CD4-positive, alpha-beta T cell treated with Interleukin-1 beta for 1 hour (primary cell): ENCODE measurements at places on chromosomes 16 and 17.

DNA sequence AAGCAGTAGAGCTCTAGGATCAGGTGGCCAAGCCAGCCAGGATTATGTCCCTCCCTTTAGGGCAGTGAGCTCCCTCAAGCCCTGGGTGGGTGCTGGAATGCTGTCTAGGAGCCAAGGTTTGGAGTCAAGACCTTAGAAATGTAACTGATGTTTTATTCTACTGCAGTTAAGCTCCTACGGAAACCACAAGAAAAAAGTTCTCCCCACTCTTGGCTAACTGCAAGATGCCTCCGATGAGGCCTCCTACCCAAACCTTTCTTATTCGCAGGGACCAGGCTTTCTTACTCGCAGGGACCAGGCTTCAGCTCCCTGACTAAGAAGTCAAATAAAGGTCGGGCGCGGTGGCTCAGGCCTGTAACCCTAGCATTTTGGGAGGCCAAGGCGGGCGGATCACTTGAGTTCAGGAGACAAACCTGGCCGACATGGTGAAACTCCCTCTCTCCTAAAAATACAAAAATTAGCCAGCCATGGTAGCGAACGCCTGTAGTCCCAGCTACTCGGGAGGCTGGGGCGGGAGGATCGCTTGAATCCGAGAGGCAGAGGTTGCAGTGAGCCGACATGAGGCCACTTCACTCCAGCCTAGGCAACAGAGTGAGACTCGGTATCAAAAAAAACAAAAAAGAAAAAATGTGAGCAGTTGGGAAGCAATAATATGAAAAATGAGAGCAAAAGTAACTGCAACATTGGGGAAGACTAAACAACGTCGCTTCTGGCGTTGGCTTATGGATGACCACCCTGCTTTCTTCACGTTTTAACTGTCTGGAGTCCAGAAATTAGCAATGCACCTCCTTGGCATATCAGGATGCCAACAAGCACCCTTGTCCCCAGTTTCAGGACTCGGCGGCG is 31.7 kb upstream of the ARL4D start:
- no peak for DNase-seq

DNA sequence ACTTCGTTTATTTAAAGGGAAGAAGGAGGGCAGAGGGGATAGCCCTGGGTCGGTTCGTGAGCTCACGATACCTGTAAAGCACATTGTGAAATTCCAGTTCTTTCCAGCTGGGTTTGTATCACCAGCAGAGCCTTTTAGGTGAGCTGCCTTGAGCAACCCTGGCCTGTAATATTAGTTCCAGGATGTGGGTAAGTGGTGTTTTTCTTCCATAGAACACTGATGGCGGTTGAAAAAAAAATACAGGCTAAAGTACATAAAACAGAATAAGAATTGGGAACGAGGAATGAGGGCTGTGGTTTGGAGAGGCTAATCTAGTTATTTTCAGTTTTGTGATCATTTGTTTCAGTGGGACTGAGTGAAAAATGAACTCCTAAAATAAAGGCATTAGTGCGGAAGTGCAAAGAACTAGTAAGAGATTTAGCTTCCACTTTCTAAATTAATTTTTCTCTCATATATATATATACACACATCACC is 20.6 kb downstream of the HS3ST3B1 start:
- DNase-seq = no peak

DNA sequence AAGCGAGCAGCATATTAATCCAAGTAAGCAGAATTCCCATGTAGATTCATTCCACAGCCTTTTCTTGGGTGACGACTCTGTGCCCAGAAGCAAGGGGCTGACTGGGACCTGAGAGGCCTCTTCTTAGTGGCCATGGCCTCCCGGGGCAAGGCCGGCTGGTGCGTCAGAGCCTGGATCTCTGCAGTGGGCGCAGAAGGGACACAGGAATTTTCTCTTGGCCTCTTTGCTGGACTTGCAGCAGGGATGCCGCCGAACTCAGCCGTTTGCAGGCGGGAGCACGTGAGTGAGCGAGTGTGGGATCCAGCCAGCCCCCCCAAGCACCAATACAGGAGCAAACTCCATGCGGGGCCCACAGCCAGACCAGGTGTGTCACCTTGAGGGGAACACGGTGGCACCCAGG is 151.8 kb downstream of the RPTOR start:
- DNase-seq = no peak

- DNase-seq = no peak
Measured at GRCh38 chr16:1036726-1037393, 35.7 kb upstream of the SSTR5 start.

DNA sequence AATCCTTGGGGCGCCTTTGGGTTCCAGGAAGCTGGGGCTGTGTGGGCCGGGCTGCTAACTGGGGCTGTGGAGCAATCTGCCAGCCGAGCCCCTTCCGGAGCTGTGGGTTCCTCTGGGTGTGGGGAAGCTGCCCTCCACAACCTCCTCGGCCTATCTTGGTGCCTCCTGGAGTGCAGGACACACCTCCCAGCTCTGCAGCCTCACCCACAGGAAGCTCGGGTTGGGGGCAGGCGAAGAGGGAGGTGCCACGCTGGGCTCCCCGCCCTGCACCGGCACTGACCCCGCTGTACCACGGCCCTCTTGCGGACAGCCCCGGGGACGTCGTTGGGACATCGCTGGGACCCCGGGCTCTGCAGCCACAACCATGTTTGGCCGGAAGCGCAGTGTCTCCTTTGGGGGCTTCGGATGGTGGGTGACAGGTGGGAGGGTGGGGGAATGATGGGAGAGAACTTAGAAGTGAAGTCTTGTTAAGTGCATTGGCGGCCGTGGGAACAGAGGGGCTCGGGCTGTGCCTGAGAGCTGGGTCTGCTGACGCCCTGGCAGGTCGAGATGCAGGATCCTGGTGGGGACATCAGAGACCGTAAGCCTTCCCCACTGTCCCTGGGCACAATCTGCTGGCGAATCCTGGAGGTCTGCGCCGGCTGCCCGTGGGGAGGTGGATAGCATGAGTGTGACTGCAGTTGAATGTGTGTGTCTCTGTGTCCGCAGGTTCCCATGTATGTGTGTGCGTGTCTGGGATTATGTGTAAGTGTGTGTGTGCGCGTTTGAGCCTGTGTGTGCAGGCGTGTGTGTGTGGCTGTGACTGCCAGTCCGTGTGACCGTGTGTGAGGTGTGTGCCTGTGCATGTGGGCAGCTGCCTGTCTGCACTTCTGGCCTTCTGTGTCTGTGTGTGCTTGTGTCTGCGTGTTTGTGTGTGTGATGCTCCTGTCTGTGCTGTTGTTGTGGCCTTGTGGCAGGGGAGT is at the start of gene RAP1GAP2:
Gene RAP1GAP2 (plus strand): TSS at position 275 of the 962 bp plus-strand sequence. CDS start 90 bp downstream, at position 365.
- peak; percentile 84 for DNase-seq

DNA sequence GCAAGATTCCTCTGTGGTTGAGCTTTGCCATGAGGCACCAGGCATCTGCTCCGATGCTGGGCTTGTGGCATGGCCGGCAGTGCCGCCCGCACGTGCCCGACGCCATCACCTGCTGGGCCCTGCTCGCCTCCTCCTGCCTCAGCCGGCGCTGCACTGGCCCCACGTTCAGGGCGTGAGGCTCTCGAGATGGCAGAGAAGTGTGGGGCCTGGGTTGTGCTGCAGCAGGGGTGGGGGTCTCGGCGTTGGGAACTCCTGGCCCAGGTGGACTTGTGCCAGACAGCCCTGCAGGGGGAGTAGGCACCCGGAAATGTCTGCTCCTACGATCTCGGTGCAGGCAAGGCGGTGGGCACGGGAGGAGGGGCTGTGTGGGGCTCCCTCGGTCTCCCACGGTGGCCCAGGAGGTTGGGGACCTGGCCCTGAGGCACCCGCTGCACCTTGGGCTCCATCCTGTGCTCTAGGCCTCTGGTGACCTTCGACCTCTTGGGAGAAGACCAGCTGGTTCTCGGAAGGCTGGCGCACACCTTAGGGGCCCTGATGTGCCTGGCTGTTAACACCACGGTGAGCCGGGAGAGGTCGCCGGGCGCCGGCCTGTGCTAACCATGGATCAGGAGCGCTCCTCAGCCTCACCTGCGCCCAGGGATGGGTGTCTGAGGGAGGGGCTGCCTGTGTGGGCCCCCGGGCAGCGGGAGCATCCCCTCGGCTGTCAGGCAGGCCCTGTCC is 13.5 kb downstream of the TELO2 start:
- no peak for DNase-seq

GRCh38 chr17:50265690-50266315 is 8.5 kb upstream of the TMEM92 start:
- no peak for DNase-seq

DNA sequence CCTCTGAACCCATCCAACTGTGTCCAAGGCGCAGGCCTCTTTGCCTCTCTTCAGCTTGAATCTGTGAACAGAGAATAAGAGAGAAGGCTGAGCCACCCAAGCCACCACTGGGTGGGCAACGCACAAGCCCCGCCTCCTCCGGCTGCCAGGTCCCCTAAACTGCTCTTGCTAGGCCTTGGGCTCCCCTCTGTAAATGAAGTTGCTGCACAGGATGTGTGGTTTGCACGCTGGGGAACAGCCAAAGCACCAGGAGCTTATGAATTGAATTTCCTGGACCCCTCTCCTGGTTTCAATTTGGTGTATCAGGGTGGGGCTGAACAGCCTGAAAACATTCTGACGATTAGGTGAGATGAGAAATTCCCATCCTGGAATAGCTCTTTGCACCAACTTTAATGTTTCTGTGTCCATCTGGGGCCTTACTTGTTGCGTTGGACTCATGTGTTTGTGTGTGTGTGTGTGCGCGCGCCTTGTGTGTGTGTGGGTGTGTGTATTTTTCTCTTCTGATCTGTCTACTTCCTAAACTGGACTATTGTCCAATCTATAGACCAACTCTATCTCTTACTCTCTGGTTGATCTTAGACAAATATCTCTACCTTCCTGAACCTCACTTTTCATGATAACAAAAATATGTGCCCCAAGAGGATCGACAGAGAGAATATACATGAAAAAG is 2.3 kb downstream of the CCL1 start:
- no peak for DNase-seq

DNA sequence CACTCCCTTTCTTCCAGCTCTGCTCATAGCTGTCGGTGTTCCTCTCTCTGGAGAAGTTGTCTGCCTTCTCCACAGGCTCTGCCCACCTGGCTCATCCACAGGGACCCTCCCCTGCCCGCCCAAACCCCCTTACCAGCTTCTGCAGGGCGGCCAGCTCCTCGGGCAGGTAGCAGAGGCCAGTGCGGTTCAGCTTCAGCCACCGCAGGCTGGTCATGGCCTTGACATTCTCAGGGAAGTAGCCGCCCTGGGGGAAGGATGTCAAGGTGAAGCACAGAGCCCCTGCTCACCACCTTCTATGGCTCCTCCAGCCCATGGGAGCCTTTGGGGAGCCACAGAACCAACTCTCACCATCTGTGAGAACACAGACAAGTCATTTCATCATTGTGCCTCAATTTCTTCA is 1.8 kb downstream of the FLII start:
- DNase-seq = no peak

DNA sequence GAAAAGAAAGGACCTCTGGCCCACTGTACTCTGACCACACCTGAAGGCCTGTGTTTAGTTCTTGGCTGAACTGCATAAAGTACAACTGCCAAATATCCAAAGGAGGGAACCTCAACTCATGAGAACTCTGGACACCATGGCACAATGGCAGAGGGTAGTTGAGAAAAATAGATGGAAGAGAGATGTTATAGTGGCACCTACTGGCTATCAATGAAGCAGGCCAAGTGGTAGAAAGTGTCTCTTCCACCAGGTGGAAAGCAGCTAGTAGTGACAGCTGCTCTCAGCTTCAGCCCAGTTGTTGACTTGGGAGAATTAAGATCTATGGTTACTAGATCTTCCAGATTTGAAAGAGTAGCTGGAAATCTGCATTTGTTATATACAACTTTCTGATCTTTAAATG is 3.2 kb downstream of the MED31 start:
- no peak for DNase-seq

DNA sequence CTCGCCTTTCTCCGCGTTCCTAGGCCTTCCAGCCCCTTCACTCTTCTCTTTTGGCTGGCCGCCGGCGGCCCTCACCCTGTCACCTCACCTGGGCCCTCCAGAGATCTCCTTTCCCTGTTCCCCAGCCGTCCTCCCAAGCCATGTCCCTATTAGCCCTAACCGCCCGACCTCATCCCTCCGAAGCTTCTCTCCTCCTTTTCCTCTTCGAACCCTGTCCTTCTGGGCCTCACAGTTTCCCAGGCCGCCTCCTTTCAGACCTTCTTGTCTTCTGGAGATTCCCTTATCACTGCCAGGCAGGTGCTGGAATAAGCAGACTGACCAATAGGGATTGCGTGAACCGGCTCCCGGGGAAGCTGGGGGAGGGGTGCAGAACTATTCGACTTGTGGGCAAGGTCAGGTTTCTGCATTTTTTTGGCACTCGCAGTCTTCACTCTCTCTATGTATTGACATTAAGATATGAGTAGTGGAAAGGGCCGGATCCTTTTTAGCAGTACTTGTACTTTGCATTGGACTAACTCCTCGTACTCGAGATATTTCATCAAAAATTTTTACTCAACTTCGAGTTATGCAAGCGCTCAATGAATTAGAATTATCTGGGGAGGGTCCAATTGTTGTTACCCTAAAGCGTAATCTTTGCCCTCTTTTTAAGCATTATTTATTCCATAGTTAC is 690 bp downstream of the RHOT1 start:
- no peak for DNase-seq

DNA sequence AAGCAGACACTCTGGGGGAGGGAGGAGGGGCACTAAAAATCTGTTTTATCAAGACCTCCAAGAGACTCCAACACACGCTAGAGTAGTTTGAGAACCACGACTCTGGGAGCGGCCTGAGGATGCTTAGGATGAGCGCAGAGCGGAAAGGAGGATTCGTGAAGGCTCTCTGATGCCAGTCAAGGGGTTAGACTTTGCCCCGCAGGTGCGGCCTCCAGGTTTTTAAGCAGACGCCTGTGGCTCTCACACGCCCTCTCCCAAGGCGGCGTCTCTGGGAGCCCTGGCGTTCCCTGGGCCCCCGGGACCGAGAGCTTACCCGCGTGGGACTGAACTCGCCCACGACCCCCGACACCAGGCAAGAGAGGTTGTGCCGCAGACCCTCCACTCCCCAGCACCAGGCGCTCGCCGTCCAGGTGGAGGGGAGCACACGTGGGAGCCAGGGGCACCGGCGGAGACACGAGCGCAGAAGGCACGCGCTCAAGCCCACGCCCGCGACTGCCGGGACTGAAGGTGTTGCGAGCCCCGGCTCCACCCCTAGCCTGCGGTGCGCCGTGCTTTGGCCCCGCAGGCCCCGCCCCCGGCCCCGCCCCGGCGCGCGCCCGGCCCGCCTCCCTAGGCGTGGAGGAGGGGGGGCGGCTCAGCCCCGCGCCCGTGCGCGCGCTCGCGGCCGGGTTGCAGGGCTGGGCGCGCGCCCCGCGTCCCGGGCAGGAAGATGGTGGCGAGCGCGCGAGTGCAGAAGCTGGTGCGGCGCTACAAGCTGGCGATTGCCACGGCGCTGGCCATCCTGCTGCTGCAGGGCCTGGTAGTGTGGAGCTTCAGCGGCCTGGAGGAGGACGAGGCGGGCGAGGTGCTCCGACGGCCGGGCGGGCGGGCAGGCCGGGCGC is at the start of gene XYLT2:
Gene XYLT2 (plus strand): TSS at position 695 of the 881 bp plus-strand sequence. CDS start 15 bp downstream, at position 710.
- peak; percentile 92 for DNase-seq
